ENCODE measurements at places on chromosomes 16 and 17.

DNA sequence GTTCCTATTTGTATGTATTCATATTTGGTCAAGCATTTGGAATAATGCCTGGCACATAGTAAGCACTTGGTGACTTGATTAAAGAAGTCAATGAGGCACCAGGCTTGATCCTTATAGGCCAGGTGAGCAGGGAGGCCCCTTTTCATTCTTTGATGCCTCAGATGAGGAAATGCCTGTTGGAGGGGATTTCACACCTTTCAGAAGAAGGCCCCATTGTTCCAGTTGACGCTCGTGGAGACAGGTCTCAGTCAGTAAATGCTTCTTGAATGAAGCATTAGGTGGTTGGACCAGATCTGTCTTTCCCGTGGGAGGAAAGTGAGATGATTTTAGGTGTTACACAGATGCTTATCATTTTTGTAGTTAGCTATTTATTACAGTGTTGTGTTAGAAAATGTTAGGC lies 13.0 kb downstream of the LCMT1 start:
- no peak for DNase-seq

DNA sequence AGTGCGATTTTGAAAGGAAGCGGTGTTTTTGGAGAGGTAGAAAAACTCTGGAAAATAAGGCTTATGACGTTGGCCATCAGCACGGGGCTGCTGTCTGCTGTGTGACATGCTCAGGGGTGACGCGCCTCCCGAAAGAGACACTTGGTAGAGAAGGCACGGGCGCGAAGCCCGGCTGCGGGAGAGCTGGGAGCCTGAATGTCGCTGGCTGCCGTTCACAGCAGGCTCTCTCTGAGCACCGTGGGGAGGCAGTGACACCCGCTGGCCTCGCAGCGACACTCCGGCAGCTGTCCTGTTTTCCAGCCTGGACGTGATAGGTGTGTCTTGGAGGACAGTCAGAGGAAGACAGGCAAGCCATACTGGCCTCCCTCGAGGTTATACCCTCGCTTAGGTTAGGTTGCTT lies 759.1 kb upstream of the RBFOX1 start:
- DNase-seq: no peak

DNA sequence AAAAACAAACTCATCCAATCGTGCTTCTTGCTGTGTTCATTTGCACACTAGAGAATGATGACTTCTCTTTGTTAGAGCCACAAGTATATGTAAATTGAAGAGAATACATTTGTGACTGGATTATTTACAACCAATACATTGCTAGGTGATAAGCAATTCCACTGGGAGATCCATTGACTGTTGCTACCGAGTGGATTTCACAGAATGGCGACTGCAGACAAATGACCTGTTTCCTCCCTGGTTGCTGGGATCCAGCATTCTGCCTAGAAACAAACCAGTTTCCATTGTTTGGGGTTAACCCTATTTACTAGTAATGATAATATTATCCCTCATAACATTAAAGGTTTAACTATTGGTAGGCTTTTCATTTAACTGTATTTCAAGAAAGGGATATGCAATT lies 36.9 kb upstream of the CPHXL start:
- DNase-seq: no peak

- no peak for DNase-seq
Measured at GRCh38 chr17:50108556-50108955, 13.4 kb downstream of the PDK2 start.

GRCh38 chr17:27403480-27404005 lies 52.7 kb upstream of the KSR1 start:
- DNase-seq: no peak

- DNase-seq: peak; percentile 72
Measured at GRCh38 chr16:58511933-58512815, 3.1 kb upstream of the SETD6 start.

GRCh38 chr16:75382611-75383010 lies 50.7 kb downstream of the CFDP1 start:
- no peak for DNase-seq

DNA sequence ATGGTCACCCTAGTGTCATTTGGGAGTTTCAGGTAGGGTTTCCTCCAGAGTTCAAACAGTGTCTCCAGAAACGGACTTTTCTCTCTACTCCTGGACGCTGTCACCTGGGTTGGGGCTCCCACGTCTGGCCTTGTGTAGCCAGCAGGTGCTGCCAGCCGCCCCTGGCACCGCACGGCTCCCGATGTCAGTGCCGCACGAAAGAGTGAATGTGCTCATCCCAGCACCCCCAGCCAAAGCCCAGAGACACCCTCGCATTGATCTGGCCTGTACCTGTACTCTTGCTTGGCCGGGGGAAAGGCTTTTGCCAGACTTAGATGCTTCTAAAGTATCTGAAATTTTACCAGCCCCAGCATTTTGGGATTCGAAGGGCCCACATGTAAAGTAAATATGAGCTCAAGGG lies 351.9 kb downstream of the C16orf95 start:
- no peak for DNase-seq

DNA sequence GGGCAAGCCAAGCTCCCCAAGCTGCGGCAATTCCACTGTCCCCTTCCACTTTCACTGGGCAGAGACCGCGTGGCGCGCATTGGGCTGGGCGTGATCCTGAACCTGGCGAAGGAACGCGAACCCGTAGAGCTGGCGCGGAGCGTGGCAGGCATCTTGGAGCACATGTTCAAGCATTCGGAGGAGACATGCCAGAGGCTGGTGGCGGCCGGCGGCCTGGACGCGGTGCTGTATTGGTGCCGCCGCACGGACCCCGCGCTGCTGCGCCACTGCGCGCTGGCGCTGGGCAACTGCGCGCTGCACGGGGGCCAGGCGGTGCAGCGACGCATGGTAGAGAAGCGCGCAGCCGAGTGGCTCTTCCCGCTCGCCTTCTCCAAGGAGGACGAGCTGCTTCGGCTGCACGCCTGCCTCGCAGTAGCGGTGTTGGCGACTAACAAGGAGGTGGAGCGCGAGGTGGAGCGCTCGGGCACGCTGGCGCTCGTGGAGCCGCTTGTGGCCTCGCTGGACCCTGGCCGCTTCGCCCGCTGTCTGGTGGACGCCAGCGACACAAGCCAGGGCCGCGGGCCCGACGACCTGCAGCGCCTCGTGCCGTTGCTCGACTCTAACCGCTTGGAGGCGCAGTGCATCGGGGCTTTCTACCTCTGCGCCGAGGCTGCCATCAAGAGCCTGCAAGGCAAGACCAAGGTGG lies 9.8 kb downstream of the SARM1 start:
- no peak for DNase-seq

GRCh38 chr16:66856184-66856730 lies 12.0 kb downstream of the CA7 start:
- no peak for DNase-seq

- DNase-seq: no peak
Measured at GRCh38 chr16:82716361-82716855, 89.6 kb downstream of the CDH13 start.

- no peak for DNase-seq
Measured at GRCh38 chr16:74029115-74029792, 267.4 kb upstream of the PSMD7 start.

DNA sequence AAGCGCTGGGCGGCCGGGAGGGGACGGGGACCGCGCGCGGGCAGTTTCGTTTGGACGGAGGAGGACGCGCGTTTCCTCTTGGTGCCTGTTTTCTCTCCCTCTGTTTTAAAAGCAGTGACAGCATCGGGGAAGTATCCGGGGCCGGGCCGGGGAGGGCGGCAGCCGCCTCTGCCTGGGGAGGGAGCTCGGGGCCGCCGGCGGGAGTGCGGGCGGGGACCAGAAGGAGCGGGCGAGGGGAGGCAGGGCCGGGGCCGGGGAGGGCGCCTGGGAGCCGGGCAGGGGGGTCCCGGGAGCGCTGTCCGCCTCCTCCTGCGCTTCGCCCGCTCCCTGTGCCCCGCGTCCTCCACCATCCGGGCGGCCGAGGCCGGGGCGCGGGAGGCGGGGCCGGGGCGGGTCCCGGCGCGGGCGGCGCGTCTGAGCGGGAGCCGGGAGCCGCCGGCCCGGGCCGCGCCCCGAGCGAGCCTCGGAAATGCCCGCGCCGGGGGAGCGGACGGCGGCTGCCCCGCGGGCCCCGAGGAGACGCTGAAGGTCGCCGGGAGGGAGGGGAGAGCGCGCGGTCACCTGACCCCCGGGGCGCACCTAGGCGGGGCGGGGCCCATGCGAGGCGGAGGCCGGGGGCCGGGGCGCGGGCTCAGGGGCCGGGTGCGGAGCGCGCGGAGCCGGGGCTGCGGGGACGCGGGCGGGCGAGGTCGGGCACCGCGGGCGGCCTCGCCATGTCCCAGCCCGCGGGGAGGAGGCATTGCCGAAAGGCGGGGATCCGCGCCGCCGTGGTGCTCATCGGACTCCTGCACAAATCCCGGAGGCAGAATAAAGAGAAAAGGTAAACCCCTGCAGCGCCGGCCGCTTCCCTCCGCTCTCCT lies 57.3 kb downstream of the RAP1GAP2 start:
- peak; percentile 76 for DNase-seq

DNA sequence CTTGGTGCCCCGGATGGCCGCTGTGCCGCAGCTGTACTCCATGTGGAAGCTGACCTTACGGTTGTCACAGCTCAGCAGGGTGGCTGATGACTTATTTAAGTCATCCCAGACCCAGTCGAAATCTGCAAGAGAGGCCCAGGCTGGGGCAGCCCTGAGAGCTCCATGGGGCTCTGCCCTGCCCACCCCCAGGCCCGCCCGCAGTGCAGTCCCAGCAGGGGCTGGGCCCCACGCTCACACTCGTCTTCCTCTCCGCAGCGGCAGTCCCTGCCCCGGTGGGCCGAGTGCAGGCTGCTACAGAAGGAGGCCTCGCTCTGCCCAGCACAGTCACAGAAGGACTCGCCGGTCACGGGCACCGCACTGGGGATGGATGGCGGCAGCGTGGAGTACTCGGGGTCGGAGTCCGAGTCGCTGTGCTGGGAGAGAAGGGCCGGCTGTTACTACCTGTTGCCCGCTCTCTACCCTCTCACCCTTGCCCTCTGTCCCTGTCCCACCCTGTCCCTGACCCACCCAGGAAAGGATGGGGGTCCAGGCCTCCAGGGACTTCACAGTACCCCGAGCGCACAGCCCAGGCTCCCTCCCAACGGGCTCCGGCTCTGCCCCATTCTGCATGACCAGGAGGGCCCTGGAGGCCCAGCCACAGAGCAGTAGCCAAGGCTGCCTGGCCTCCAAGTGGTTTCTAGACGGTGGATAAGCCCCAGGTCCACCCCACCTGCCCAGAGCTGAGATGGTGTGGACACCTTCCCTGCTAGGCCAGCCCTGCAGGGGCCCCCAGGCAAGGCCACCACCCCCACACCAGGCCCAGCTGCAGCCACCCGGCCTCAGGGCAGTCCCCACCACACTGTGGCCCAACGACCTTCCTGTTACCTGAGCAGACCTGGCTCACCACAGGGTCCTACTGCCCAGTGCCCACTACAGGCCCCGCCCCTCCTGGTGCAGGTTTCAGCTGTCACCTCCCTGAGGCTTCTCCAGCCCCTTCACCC lies 3.9 kb downstream of the SPSB3 start:
- no peak for DNase-seq

DNA sequence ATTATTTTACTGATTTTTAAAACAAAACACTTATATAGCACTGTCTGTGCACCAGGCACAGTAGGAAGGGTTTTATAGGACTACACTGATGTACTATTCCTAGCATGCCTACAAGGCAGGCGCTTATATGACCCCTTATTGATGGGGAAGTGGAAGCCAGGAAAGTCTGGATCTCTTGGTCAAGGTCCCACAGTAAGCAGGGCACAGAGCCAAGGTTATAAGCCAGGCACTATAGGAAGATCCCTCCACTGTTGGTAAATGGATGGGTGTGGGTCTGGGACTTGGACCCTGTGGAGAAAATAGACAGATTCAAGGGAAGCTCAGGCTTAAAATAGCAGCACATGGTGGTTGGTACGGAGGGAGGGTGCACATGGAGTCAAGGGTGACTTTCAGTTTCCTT lies 59.1 kb upstream of the PLCG2 start:
- DNase-seq: no peak

- peak; percentile 15 for DNase-seq
Measured at GRCh38 chr16:72658888-72659717, 388.8 kb downstream of the ZFHX3 start.

- DNase-seq: peak; percentile 80
Measured at GRCh38 chr17:65556014-65556909, 5.2 kb downstream of the AXIN2 start.

DNA sequence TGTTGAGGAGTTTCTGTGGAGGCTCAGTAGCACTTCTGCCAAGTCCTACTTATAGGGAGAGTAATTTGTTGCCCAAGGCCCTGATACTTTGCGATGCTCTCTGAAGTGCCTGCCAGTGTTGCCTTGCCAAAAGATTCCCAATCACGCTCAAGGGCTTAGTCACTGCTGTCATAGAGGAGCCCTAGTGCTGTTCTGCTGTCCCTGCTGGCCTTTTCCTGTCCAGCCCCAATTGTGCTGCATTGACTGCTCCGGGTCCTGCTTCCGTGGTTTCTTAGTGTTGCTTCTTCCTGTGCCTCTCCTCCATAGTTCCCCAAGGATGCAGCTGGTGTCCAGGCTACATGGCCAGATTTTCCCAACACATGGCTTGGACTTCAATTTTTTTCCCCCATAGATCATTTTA lies 13.9 kb downstream of the NUP93 start:
- DNase-seq: peak; percentile 89

DNA sequence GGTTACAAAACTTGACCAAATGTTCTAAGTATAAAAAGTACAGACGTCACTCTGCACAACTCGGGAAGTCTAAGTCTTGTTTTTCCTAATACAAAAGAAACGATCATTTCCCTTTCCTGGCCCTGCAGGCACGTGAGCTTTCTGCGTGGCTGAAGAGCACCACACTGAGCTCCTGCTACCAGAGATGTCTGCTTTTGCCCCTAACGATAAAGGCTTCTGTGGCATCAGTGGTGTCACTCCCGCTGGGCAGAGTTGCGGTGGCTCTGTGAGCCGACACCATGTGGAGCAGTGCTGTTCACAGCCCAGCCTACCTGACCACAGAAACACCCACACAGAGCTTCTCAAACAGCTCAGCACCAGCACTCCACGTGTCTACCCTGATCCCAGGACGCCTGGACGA lies 20.5 kb downstream of the EMC8 start:
- DNase-seq: no peak

- DNase-seq: peak; percentile 25
Measured at GRCh38 chr16:89712274-89712781, 8.4 kb downstream of the VPS9D1 start.

DNA sequence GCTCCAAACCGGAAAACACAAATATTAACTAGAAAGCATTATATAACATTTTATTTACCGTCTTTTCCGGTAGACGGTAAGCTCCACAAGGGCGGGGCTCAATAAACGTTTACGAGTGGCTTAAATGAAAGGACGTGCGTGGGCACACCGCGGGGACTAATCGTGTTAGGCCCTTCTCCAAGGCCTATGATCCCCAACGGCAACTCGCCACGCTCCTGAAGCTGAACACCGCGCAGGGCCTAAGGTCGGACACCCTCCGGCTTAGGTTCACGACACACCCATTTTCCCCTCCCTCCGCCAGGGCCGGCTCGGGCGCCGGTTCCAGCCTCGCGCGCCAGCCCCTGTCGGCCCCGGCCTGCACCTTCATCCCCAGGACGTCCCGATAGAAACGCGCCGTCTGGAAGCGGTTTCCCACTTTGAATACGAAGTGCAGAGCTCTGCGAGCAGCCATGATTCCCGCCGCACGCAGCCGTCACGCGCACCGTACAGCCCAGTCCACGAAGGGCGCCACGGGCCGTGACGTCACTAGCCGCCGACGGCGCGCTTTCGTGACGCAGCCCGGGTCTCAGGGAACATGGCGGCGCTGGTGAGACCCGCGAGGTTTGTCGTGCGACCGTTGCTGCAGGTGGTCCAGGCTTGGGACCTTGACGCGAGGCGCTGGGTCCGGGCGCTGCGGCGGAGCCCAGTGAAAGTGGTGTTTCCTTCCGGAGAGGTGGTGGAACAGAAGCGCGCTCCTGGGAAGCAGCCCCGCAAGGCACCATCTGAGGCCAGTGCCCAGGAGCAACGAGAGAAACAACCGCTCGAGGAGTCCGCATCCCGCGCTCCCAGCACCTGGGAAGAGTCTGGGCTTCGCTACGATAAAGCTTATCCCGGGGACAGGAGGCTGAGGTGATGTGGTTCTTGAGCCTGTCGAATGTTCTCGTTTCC lies at the start of the genes GLOD4 and MRM3:
Gene GLOD4, minus strand, starts transcription at position 476 of the 927 bp plus-strand sequence. Its CDS starts 25 bp downstream, at position 451.
Gene MRM3, plus strand, starts transcription at position 549 of the 927 bp plus-strand sequence. Its CDS starts 26 bp downstream, at position 575.
- DNase-seq: peak; percentile 92
